ENCODE measurements at places on chromosomes 13 and 19.
A peak's percentile ranks its signal among the peaks of the same experiment; 100 is the strongest.

GRCh38 chr19:28303502-28303901 lies 909.4 kb downstream of the UQCRFS1 start:
- H3K4me3 ChIP-seq = no peak overlapping the region
- H3K27ac ChIP-seq = no peak overlapping the region

GRCh38 chr19:18789883-18790565 lies 1.1 kb downstream of the COMP start:
- peak overlapping the region; percentile 20 for H3K27ac ChIP-seq
- peaks cover 43% of the 10 kb centered on the region for H3K27me3 ChIP-seq

GRCh38 chr19:54391589-54392061 lies 23.6 kb upstream of the TTYH1 start:
- H3K4me1 ChIP-seq = peaks cover 28% of the 10 kb centered on the region
- no peaks in the 10 kb centered on the region for H3K36me3 ChIP-seq
- no peak overlapping the region for H3K4me3 ChIP-seq
- DNase-seq = no peak

DNA sequence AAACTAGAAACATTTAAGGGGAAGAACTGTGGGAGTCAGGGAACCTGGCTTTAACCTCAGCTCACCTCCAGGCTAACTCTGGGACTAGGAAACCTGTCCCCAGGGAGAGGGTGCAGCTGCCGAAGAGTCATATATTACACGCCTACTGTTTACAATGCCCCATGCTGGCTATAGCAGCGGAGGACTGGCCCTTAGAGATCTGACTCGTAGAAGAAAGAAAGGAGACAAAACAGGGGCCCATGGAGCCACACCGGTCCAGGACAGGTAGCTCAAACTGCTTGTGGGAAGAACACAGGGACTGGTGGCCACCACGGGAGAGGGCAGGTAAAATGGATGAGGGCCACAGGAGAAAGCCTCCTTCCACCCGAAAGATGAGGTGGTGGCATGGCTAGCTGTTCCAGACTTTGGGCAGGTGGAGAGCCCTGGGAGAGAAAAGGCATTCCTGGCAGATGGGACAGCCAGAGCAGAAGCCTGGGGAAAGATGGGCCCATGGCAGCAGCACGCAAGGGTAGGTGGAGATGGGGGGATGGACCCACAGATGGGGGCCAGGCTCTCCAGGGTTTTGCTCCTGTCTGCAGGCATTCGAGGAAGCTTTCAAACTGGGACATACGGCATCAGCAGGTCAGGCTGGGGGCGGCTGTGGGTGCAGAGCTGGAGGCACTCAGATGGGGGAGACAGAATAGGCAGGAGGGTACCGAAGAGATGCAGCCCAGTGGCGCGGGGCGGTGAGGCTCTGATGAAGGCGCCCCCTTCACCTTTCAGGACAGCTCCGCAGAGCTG lies 69.5 kb downstream of the LATS2 start:
- DNase-seq = no peak
- no peaks in the 10 kb centered on the region for H3K36me3 ChIP-seq
- no peak overlapping the region for H3K27ac ChIP-seq
- H3K4me1 ChIP-seq = no peaks in the 10 kb centered on the region

DNA sequence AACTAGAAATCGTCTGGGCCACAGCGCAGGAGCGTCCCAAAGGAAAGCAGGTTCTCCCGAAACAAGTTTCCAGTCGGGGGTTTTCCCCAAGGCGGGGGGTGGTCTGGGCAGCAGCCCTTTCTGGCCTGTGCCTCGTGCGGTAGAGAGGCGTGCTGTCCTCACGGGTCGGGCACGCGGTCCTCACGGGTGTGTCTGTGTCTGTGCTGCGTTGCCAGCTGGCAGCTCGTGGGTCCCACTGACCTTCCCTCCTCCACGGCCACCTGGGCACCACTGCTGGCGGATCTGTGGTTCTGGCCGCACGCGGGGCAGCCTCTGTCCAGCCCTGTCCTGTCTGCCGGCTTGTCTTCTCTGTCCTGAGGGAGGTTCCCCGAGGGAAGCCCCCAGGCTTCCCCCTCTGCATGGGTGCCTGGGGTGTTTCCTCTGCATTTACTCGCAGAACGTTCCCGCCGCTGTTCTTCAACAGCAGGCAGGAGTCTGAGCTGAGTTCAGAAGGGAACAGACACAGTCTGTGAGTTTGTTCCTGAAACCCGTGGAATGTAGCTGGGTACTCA lies 98.2 kb upstream of the MCF2L start:
- H3K4me1 ChIP-seq = peaks cover 21% of the 10 kb centered on the region
- no peak for DNase-seq
- H3K27ac ChIP-seq = no peak overlapping the region
- H3K27me3 ChIP-seq = no peaks in the 10 kb centered on the region
- peaks cover 14% of the 10 kb centered on the region for H3K36me3 ChIP-seq
- H3K4me3 ChIP-seq = no peak overlapping the region

- H3K4me1 ChIP-seq = no peaks in the 10 kb centered on the region
- no peaks in the 10 kb centered on the region for H3K27me3 ChIP-seq
- DNase-seq = no peak
These were observed 24.6 kb downstream of the MPHOSPH8 start for GRCh38 chr13:19657872-19658591.

DNA sequence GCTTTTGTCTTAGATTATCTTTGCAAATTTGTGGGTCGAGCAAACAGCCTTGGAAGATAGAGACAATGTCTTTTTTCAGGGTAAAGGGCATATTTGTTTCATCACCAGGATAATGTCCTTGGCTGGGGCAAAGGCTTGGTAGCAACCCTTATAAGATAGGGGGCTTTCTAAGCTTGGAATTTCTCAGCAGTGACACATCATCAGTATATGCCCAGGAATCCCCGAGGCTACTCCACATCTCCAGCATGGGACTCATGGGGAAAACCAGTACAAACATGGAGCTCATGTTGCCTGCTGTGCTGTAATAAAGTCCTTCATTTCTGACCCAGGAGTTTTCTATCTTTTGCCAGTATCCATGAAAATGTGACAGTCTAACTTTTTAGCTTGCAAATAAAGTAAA lies 77.1 kb downstream of the DCLK1 start:
- H3K4me3 ChIP-seq = no peak overlapping the region
- no peaks in the 10 kb centered on the region for H3K27me3 ChIP-seq
